Activated naive CD4-positive, alpha-beta T cell treated with anti-CD3 and anti-CD28 coated beads, Interleukin-2, amount 50 U/mL, for 72 hours (primary cell): ENCODE measurements at places on chromosomes 13 and 19. TPM values are rescaled to one million over a fixed set of nuclear protein-coding genes. Genes with fewer than 3 reads are reported as not detected.

GRCh38 chr13:74696148-74696922 is 562.1 kb upstream of the KLF12 start:
- DNase-seq = no peak

- DNase-seq = peak; percentile 41
Observed at GRCh38 chr19:41939861-41940730, 11.8 kb upstream of the ERFL start.

DNA sequence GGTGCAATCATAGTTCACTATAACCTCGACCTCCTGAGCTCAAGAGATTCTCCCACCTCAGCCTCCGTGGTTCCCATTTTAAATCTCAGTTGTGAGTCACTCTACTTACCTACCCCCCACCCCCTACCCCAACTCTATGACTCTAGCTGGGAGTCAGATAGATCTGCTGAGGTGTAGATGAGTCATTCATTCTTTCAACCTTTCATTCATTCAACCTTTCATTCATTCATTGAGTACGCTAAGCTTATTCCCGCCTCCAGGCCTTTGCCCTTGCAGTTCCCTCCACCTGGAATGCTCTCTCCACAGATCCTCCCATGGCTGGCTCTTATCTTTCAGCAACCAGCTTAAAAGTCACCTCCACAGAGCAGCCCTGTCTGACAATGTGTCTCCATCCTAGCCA is 1.1 kb upstream of the MAST1 start:
- DNase-seq = no peak

DNA sequence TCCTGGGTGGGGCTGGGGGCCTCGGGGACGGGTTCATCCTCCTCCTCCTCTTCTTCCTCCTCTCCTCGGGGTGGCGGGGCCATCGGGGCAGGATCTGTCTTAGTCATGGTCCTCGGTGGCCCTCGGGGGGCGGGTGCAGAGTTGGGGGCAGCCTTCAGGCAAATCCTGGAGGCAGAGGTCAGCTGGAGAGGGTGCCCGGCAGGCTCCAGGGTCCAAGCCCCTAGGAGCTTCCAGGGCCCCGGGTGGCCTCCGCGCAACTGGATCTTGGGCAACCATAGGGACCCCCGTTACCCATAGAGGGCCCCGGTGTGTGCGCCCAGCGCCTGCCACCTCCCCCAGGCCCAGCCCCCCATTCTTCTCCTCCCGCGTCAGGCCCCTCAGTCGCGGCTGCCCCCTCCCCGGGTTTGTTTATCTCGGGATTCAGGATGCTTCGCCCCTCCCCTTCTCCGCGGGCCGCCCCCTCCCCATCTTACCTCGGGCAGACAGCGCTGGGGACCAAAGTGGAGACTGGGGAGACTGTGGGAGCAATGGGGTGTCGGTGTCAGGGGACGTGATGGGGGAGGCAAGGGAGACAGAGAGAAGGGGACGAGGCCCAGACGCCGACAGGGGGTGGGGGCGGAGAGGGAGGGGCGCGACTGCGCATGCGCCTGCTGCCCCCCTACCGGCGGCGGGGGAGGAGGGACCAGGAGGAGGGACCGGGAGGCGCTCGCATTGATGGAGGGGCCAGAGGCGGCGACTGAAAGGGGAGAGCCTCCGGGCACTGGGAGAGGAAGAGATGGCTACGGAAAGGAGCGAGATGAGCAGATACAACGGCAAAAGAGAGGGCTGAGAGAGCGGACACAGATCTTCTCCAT is at the start of gene CLIP3:
Gene CLIP3, minus strand, starts transcription at position 623 of the 854 bp plus-strand sequence. Its CDS starts 516 bp downstream, at position 107.
- peak; percentile 51 for DNase-seq

DNA sequence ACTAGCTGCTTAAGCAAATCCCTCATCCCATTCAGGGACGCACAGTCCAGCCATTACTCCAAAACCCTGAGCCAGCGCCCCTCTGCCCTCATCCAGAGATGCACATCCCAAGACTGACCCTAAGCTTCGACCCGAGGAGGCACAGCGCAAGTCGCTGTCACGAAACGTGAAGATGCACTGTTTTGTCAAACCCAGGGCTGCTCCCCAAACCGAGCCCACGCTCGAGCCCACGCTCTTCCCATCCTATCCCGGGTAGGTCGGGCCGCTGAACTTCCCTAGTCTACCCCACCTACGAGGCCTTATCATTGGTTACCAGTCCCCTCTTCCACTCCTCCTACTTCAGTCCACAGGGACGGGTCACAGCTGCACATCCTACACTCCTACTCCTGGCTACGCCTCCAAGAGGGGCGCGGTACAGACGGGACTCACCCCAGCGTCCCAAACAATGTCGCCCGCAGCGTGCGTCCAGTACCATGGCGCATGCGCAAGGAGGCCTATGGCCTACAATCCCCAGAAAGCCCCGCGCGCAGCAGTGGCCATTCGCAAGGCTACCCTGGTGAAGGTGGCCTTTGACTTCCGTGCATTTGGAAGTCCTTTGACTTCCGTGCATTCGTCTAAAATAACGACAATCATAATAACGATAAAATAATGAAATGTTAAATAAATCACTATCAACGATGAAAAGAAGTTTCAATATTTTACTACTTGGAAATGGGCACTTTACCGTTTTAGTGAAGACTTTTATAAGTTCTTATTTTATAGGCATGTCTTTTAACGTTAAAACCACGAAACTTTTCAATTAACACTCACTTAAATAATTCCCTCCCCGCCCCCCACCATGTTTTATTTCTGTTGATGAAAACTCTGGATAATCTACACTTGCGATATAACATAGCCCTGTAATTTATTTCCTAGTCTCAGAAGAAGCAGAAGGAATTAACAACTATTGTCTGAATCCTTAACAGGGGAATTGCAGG is at the start of gene ZNF285:
Gene ZNF285, minus strand, starts transcription at position 470 of the 977 bp plus-strand sequence. CDS start 4,395 bp downstream, outside the sequence.
- DNase-seq = peak; percentile 82

- no peak for DNase-seq
Observed at GRCh38 chr13:76210262-76210661, 574.1 kb downstream of the LMO7 start.

DNA sequence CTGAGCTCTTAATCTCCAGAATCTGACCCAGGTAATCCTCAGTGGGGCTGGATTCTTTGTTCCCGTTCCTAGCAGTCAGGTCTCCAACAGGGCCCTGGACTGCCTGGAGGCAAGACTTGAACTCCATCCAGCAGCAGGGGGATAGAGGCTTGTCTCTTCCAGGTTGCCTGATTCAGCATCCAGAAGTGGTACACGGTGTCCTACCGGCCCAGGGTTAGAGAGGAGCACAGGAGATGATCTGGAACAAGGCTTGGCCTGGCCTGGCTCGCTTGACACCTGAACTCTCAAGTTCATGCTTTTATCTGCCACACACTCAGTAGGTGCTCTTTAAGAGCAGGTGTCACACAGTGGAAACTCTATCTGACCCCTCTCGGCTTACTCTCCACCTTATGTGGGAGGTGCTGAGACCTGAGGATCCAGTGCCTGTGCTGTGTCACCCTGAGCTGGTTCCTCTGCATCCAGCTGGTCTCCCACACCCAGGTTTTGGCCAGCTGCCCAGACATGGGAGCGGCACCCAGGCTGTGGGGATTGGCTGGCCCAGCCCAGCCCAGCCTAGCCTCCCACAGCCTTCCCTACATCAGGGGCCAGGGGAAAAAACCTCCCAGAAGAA is at the start of gene CYP4F3:
Gene CYP4F3, plus strand, starts transcription at position 604 of the 610 bp plus-strand sequence. CDS start 519 bp downstream, outside the sequence.
- no peak for DNase-seq

DNA sequence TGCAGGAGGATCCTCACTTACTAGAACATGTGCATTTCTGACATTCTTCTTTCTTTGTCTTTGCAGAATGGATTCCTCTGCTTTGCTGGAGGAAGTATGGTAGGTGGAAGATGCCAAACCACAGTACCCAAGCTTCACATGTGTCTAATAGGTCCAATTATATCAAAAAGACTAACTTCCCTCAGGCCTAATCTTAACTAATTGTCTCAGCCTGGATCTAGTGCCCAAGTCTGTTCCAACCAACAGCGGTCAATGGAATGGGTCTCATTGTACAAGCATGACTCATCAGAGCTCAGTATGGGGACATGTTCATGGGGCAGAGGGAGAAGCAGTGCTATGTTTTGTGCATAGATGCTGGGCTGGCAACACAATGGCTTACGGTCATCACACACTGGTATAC is 81.6 kb upstream of the CSNK1A1L start:
- no peak for DNase-seq

- no peak for DNase-seq
Observed at GRCh38 chr19:308471-309205, 17.4 kb upstream of the PLPP2 start.

DNA sequence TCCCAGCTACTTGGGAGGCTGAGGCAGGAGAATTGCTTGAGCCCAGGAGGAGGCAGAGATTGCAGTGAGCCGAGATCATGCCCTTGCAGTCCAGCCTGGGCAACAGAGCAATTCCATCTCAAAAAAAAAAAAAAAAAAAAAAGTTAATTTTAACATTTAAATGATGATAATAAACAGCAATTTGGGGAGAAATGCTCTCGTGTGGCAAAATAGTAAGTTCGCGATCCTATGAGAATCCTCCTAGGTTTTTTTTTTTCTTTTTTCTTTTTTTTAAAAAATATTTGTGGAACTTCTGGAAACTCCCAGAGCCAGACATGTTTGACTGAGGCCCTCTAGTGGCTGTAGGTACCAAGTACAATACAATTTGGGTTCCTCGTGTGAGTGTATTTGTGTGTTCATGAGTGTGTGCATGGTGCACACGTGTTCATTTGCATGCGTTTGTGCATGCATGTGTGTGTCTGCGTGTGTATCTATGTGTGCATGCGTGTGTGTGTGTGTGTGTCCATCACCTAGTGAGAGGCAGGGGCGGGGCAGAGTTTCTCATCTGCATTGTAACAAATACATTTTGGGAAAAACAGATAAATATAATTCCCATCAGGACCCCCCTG is 31.2 kb downstream of the TMPRSS9 start:
- DNase-seq = no peak

GRCh38 chr19:49097453-49098288 is 12.4 kb downstream of the SNRNP70 start:
- peak; percentile 63 for DNase-seq

DNA sequence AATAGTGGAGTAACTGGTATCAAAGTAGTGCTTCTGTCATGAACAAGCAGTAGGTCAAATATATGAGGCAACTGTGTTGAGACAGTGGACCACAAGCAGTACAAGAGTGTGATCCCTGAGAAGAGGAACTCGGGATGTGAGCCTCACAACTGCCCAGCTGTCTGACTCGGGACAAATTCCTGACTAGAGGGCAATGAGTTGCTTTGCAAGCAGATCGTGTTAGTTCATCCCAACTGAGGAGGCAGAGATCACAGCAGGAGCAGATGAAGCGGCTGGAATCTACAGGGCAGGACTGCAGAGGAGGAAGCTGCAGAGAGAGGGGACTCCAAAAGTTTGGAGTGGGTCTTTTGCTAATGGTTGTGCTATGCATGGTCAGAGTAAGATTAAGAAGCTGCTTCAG is 741.1 kb downstream of the DIAPH3 start:
- no peak for DNase-seq

DNA sequence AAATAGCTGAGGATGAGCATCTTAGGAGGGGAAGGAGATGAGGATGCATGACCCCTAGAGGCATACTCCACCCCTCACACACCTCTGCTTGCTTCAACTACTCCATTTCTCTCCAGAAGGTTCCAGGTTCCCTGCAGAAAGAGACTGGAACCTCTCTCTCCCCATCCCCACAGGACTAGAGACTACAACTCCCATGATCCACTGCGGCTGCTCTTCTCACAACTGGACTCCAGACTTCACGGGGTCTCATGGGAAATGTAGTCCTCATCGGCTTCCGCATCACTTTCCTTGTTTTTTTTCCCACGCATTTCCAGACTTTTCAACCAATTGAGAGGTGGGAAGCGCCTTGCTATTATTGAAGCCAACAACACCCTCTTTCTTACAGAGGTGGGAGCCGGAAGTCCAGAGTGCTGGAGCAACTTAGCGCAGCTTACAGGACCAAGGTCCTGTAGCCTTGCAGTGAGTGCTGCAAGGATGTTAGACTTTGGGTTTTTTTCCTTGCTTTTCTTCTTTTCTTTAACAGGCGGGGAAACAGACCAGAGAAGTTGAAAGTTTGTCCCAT is 13.9 kb upstream of the CACNG6 start:
- no peak for DNase-seq

- DNase-seq = no peak
Observed at GRCh38 chr19:10517361-10517759, at the start of gene S1PR5. S1PR5 (minus strand) TSS chr19:10517447; CDS start chr19:10515011, 2,436 bp downstream.

DNA sequence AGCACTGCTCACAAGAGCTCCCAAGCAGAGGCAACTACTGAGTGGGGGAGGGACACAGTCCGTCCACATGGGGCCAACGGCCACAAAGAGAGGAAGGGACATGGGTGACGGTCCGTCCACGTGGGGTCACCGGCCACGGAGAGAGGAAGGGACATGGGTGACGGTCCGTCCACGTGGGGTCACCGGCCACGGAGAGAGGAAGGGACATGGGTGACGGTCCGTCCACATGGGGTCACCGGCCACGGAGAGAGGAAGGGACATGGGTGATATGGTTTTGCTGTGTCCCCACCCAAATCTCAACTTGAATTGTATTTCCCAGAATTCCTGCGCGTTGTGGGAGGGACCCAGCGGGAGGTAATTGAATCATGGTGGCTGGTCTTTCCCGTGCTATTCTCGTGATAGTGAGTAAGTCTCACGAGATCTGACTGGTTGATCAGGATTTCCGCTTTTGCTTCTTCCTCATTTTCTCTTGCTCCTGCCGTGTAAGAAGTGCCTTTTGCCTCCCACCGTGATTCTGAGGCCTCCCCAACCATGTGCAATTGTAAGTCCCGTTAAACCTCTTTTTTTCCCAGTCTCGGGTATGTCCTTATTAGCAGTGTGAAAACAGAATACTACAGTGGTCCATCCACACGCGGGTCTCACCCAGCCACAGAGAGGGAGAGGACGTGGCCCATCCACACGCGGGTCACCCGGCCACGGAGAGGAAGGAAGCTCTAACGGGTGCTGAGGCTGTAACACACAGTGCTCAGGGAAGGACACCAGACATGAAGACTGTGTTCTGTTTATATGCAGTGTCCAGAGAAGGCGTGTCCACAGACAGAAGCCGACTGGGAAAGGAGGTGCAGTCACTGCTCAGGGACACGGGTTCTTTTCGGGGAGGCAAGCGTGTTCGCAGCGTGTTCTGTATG is 48.5 kb downstream of the GAS6 start:
- no peak for DNase-seq

DNA sequence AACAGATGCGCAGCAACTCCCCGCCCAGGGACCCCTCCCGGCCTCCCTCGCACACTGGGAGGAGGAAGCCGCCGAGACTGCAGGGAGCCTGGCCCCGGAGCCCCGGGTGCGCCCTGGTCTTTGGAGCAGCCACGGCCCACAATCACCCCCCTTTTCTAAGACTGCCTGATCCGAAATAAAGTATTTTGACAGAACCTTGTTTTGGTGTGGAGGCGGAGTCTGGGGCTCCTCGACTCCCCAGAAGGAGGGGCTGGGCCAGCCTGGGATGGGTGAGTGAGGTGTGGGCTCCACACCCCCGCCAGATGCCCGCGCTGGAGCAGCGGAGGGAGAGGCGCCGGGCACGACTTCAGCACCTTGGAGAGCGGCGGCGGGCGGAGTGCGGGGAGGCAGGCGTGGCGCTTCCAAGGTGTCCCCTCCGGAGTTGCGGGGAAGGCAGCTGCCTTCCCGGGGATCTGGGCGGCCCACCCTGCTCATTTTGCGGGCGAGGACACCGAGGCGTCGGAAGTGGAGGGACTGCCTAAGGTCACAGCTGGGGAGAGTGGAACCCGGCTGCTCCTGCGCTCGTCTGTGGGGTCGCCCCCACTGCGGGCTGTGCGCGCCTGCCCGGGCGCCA is 9.4 kb downstream of the SIRT6 start:
- DNase-seq = peak; percentile 83

- no peak for DNase-seq
Observed at GRCh38 chr19:18629166-18630088, 7.4 kb upstream of the KLHL26 start.

Gene SPC24
- total RNA-seq = 86.4 TPM

Gene STOML3
- not detected for total RNA-seq

Gene FGF14
- total RNA-seq = not detected

Gene ZNF324B
- 7.9 TPM for total RNA-seq

Gene NTF4
- not detected for total RNA-seq

Gene SLC6A16
- total RNA-seq = 2.3 TPM

Gene POLR1D
- 159 TPM for total RNA-seq

Gene TMEM255B
- 2.9 TPM for total RNA-seq

Gene ZNF136
- total RNA-seq = 12.5 TPM
